ENCODE measurements at places on chromosomes 6 and 20.

GRCh38 chr6:55445648-55446204 lies 118.5 kb downstream of the GFRAL start:
- no peak for DNase-seq

DNA sequence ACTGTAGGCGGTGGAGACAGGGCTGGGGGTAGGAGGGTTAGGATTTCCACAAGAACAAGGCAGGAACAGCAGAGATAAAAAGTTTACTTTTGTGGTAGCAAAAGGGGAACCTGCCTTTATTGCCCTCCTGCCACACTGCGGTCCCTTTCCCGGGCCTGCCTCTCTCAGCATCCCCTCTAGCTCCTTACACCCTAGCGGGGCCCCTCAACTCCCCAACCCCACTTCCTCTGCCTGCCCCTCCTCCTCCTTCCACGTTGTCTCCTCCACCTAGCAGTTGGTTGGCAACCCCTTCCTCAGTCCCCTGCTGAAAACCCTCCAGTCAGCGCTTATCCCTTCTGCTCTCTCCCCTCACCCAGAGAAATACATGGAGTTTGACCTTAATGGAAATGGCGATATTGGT lies 714 bp downstream of the AIF1 start:
- DNase-seq: no peak

DNA sequence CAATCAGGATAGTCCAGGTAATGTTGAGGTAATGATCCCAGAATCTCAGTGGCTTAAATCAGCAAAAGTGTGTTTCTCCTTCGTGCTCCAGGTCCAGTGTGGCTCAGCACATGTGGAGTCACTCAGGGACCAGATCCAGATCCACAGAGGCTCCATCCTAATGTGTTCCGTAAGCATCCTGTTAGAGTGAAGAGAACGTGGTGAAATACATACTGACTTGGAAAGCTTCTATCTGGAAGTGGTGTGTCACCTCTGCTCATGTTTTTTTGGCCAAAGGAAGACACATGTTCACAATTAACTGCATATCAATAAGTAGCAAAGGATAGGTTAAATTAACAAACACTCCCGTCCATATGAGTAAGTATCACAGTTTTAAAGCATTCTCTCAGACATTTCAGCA lies 26.8 kb upstream of the PREP start:
- DNase-seq: no peak

GRCh38 chr6:146515212-146515611 lies 28.4 kb upstream of the RAB32 start:
- no peak for DNase-seq

DNA sequence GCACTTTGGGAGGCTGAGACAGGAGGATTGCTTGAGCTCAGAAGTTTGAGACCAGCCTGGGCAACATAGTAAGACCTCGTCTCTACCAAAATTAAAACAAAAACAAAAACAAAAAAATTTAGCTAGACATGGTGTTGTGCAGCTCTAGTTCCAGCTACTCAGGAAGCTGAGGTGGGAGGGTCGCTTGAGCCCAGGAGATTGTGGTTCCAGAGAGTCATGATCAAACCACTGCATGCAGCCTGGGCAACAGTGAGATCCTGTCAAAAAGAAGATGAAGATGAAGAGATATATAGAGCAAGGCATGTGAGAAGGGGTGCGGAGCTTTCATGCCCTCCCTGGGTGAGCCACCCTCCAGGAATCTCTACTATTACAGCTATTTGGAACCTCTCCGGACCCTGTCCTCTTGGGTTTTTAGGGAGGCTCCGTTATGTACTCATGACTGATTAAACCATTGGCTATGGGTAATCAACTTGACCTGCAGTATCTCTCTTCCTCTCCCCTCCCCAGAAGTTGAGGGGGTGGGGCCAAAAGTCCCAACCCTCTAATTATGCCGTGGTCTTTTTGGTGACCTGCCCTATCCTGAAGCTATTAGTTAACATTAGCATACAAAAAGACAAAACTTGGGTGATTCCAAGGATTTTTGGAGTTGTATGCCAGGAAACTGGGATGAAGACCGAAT lies 9.0 kb downstream of the POLH start:
- peak; percentile 37 for DNase-seq

DNA sequence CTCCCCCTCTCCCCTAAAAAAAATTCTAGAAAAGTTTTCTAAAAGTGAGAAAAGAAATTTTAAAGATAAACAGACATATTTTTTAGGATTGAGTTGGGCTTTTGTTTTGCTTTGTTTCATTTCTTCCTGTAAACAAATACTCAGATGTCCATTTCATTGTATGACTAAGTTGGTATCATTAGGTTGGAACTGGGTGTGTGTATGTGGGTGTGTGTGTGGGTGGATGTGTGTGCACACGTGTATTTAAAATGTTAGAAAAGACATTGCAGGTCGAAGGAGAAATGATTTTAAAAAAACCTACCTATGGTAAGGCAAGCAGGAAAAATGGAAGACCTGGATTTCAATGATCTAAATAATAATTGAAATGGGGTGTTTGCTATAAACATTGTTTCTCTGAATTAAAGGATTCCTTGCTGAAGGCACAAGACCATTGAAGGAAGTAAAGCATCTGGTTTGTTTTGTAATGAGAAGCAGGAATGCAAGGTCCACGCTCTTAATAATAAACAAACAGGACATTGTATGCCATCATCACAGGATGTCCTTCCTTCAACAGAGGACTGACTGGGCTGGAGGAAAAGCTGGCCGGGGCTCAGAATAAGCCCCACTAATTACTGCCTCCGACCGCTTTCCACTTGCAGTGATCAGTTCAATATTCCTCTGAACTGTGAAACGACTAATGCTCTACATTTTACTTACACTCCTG lies 996 bp upstream of the PRDM1 start:
- DNase-seq: no peak

GRCh38 chr6:7633361-7633760 lies 43.4 kb downstream of the SNRNP48 start:
- DNase-seq: no peak

DNA sequence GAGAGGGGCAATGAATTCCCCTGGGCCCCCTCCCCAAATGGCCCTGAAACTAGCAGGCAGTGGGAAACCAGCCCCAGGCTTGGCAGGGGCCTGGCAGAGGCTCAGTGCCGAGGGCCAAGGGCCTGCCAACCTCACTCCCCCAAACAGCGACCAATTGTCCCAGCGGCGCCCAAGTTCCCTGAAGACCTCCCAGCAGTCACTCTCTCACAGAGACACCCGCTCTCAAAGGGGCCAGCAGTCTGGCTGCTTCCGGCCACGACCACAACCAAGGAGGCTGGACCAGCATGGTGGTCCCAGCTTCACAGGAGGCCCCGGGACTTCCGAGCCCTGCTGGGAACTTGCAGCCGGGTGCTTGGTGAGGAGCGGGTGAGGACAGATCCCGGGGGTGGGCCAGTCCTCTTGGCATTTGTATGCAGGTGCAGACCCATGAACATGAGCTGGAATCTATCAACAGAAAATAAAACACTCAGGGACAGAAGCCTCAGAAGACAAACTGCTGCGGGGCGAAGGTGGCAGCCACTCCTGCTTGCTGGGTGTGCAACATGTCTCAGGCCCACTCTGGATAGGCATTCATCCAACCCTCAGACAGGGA lies 17.5 kb upstream of the SIRPA start:
- DNase-seq: no peak

DNA sequence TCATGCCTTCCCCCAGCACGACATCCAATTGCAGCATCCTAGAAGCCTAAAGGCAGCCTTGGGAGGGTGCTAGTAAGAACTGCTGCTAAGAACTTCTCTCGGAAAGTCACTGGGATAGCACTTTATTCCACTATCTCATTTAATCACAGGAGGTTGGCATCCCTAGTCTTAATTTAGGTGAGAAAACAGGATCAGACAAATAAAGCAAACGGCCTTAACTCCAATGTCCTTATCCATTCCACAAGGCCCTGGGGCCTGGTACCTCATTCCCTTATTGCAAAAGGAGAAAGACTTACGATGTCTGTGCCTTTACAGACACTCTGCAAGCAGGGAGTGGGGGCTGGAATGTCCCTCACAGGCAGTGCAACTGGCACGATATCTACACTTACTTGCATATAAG lies 60.7 kb downstream of the BFSP1 start:
- no peak for DNase-seq

DNA sequence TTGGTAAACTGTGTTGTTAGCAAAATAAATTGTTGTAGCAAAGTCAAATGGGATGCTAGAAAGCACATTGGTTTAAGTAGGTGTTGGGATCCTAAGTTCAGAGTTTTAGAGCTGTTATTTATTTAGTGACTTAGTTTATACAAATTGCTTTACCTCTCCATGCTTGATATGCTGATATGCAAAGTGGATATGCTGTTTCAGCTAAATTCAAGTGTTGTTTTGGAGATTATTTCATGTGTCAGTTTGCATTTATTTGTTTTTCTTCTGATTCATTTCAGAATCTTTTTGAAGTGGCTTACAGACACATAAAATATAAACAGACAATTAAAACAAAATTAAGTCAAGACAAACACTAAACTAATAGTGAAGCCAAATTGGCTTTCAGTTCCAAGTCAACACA lies 203.5 kb downstream of the ADGRB3 start:
- DNase-seq: no peak

Data from CD4-positive, alpha-beta T cell treated with Interleukin-10 for 1 hour (primary cell).